ENCODE measurements at places on chromosomes 2 and 18.

- DNase-seq = no peak
Measured at GRCh38 chr2:69036926-69037325, 23.9 kb downstream of the ANTXR1 start.

DNA sequence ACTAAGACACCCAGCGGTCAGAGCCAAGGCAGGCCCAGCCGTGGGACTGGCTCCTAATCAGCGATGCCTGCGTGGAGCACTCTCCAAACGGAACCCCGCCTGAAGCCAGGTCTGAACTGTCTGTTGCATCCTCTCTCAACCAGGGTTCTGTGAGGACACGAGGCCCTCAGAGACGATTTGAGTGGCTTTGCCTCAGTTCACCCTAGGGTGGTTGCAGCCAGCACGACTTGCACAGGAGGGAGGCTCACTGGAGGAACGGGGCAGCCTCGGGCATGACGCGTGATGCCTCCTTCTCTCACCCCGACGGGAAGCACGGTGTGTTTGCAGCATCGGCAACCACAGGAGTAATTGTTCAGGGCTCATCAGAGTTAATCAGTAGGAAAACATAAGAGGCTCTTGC lies 336.4 kb downstream of the EIPR1 start:
- DNase-seq = no peak

- DNase-seq = no peak
Measured at GRCh38 chr2:210584834-210585233, 28.4 kb downstream of the CPS1 start.

DNA sequence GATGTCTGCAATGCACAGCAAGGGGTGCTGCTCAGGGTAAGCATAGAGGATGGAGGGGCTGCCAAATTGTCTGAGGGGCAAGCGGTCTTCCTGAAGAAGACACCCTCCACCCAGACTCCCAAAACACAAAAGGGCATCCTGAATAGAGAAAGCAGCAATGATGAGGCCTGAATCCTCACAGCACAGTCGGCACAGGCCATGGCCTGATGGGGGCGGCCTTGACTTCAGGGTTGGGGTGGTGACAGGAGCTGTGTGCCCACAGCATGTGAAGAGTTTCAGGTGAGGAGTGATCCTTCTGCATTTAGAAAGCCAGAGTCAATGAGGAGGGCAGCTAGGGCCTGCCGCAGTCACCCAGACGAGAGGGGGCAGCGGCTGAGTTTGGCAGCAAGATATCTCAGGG lies 159.4 kb downstream of the GALNT14 start:
- no peak for DNase-seq

All from activated T-helper 1 cell treated with anti-CD3 and anti-CD28 coated beads, Interleukin-12 subunit alpha, Interleukin-12 subunit beta, Interleukin-2, Interleukin-4 antibody, amounts not matched to agents 30 ng/mL and 10 ng/mL and 1 ng/mL, durations not matched to agents 14 hours and 24 hours and 36 hours (primary cell).